Immature natural killer cell (primary cell): ENCODE measurements at places on chromosomes 4 and X.
A peak's percentile ranks its signal among the peaks of the same experiment; 100 is the strongest.

- no peak for DNase-seq
- H3K27me3 ChIP-seq = peaks cover 2% of the 10 kb centered on the region
- H3K36me3 ChIP-seq = no peaks in the 10 kb centered on the region
- no peak overlapping the region for H3K27ac ChIP-seq
- no peaks in the 10 kb centered on the region for H3K4me1 ChIP-seq
Measured at GRCh38 chrX:134604701-134605311, 53.5 kb downstream of the PLAC1 start.

DNA sequence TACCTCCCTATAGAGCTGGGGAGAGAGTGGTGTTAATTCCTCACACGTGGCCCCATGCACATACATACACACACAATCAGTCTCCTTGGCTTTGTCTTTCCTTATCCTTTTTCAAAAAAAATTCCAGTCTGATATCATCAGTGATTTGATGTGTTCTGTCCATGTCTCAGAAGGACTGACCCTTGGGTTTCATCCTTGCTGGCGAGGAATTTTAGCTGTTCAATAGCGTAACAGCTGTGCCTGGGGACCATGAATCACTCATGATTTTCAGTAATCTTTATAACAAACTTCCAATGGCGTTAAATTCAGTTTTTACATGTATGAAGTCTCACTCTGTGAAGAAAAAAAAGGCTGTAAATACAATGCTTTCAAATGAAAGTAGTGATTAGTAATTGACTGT, 204.6 kb downstream of the RBMX2 start:
- H3K27me3 ChIP-seq = peaks cover 2% of the 10 kb centered on the region
- H3K4me3 ChIP-seq = no peak overlapping the region
- DNase-seq = no peak

GRCh38 chr4:159229164-159229563, 126.3 kb downstream of the RAPGEF2 start:
- no peaks in the 10 kb centered on the region for H3K27me3 ChIP-seq
- H3K27ac ChIP-seq = no peak overlapping the region
- DNase-seq = no peak

DNA sequence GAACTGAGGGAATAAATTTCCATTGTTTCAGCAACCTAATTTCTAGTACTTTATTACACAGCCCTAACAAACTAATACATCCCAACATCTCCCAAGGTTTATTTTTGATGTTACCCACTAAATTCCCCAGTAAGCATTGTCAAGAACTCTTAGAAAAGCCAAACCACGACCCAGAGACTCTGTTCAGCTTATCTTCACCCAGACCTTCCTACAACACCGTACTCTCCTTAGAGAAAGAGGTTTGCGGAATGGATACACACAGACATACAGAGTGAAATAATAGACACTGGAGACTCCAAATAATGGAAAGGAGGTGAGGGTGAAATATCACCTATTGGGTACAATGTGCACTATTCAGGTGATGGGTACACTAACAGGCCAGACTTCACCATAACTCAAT, 75.6 kb downstream of the LRBA start:
- H3K27ac ChIP-seq = peak overlapping the region; percentile 63
- H3K4me1 ChIP-seq = peaks cover 40% of the 10 kb centered on the region
- no peak for DNase-seq
- no peaks in the 10 kb centered on the region for H3K27me3 ChIP-seq
- H3K36me3 ChIP-seq = no peaks in the 10 kb centered on the region

DNA sequence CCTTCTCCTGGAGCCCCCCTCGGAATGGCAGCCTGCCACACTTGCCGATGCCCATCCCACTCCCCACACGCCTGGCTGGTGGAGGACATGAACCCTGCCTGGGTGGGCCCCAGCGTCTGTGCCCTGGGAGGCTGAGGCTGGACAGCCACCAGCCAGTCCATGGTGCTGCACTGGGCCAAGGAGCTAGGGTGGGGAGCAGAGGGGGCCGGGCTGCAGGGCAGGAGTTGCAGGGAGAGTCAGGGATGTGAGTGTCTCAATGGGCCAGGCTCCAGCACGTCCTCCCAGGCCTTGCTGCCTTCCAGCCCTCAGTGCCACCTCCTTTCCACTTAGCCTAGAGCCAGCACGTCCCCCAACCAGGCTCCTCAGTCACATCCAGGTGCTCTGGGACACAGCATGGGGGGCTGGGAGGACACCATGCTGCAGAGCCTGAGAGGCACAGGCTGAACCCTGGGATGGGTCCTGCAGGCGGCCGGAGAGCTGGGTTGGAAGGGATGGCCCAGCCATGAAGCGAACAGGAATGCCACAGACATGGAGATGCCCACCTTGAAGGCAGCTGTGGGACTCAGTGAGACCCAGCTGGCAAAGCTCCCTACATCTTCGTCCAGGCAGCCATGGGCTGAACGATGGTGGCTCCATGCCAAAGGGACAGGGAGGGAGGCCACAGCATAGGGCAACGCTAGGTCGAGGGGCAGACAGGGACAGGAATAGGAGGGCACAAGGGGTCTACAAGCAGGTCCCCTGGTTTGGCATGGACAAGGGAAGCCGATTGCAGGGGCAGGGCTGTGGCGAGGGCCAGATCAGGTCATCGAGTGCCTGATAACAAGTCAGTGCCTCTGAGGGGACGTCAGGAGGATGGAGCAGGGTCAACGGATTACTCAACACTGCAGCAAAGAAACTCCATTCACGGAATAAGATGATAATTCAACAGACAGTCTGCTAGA, 30.1 kb upstream of the MXD4 start:
- peaks cover 16% of the 10 kb centered on the region for H3K36me3 ChIP-seq
- DNase-seq = no peak
- peaks cover 9% of the 10 kb centered on the region for H3K27me3 ChIP-seq
- peaks cover 28% of the 10 kb centered on the region for H3K4me1 ChIP-seq
- peak overlapping the region; percentile 97 for H3K27ac ChIP-seq
